BJ (cell line): ENCODE measurements at places on chromosomes 11 and 22.

- no peak for DNase-seq
These were observed 56.2 kb downstream of the GGTLC2 start for GRCh38 chr22:22700631-22701030.

DNA sequence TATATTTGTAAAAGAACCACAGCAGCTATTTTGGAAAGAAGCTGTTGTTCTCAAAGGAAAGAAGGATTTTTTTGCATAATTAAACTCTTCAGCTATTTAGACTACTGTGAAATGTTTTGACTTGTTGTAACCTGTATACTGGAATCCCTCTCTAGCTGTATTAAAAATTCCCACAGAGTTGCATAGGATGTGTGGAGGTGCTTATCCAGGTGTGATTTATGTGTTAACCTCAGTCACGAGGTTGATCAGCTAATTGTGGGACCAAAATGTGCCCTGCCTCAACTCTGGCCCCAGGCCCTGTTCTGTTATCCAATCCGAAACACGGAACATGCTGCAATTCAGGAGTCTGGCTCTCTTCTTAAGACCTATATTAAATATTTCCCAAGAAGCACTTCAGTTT, 70.1 kb downstream of the LIF start:
- no peak for DNase-seq

GRCh38 chr11:109856928-109857327, 236.3 kb upstream of the ZC3H12C start:
- DNase-seq, result no peak

DNA sequence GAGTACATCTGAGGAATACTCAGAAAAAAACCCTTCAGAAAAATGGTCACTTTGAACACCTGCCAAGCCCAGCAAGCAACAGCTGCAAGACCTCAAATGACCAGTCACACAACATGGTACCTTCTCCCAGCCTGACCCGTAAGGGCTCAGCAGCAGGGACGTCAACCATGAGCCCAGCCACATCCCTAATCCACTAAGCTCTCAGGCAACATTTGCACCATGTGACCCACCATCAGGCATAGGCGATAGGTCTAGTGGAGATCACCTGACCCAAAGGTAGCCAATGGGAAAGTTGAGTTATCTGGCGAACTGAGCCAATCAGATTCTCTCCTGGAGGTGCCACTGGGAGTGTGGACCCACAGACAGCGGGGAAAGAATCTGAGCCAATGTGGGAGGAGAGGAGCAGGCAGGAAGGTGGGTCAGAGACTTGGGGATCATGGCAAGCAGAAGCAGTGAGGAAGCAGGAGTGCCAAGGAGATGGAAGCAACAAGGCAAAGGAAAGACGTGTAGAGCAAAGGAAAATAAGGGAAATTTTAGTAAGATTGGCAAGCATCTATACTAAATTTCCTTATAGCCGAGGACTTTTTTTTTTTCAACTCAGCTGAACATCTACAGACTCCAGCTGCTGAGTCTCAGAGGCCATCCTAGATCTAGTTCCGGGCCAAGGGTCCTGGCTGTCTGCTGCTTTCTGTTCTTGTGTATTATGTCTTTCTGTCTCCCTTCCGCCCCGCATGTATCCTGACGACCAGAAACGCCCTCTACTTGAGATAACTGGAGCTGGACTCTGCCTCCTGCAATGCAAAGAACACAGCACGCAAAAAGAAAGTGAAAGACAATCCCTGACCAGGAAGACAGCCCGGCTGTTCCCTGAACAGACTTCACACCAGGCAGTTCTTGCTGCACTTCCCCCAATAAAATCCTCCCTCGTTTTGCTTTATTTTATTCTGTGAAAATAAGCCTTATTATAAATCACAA, 11.0 kb upstream of the PLAAT2 start:
- no peak for DNase-seq

GRCh38 chr11:94956963-94957362, 16.4 kb downstream of the CWC15 start:
- no peak for DNase-seq

DNA sequence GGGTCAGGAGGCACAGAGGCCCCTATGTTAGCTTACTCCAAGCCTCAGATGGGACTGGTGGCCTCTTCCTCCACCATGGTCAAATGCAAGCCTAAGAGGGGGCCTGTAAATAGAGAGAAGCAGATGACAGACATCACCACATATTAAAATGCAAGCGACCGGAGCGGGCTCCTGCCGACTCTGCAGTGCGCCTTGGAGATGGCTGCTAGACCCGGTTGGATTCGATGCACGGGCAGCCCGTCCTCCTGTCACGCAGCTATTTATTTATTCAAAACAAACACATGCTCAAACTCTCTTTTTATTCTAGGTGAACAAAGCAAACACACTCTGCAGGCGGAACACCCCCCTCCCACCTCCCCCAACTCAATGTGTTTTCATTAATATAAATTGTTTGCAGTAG, 208.0 kb downstream of the DSCAML1 start:
- DNase-seq, result no peak

GRCh38 chr11:78684377-78684776, 109.7 kb upstream of the NARS2 start:
- DNase-seq, result no peak

- DNase-seq, result no peak
These were observed 33.3 kb downstream of the BARX2 start for GRCh38 chr11:129408865-129409444.

DNA sequence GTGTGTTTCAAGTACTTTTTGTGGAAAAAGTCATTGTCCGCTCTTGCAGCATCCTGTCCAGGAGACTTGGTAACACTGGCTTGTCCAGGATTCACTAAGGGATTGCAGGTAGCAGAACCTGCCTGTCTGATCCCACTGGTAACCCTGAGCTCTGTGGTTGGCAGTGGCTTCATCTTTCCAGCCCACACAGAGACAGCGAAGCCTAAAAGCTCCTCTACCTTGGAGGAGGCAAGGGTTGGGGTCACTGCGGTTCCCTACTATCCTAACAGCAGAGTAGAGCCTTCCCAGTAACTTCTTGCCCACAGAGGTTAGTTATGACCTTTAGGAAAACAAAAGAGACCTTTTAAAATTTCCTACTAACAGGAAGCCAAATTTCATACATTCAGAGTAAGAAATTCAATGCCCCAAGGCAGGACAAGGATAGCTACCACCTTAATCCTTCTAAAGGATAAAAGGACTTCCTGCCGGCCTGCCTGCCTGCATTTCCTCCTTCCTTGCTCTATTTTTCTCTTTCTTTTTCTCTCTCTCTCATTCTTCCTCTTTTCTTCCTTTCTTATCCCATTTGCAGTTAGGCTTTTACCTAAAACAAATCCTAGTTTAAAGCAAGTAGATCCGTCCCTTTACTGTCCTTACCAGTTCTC, 8.4 kb upstream of the RCN1 start:
- DNase-seq, result no peak
